H1 (cell line): ENCODE measurements at places on chromosomes 5 and 9.
A peak's percentile ranks its signal among the peaks of the same experiment; 100 is the strongest.

GRCh38 chr5:137091472-137091871 is 407.7 kb downstream of the SPOCK1 start:
- no peak for DNase-seq

- DNase-seq, result no peak
Observed at GRCh38 chr5:12522116-12522515, 617.9 kb upstream of the CTNND2 start.

DNA sequence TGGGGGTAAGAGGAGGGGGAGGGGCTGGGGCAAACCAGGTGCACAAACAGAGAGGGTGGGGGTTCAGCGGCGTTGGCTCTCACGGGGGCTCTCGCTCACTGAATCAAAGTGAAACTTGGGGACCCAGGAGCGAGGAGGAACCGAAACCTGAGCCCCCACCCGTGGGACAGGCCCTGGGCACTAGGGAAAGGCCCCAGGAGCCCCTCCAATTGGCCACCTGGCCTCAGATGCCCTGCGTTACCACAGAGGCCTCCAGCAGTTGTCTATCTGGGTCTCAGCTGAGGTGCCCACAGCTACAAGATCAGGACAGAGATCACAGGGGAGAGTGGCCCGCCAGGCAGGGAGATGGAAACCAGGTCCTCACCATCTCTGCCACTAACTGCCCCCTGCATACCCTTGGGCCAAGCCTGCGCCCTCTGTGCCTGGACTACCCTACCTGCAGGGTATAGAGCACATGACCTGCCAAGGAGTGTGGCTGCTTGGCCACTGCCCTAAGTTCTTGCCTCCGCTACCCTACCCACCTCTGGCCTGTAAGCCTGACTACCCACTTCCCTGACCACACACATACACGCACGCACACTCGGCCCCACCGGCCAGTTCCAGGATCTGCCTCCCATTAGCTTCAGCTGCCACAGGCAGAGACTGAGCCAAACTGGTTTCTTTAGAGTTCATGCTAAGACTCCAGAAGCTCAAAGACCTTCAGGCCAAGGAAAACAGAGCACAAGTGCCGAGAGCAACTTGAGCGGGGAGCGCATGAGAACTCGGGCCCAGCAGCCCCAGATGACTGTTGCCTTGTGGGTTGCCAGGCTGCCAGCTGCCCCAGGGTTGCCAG is 39.9 kb downstream of the PAX5 start:
- DNase-seq, result no peak

- no peak for DNase-seq
Observed at GRCh38 chr9:132414731-132415130, 4.7 kb downstream of the CFAP77 start.

- no peak for DNase-seq
Observed at GRCh38 chr9:136312009-136312375, 8.1 kb upstream of the CCDC187 start.

DNA sequence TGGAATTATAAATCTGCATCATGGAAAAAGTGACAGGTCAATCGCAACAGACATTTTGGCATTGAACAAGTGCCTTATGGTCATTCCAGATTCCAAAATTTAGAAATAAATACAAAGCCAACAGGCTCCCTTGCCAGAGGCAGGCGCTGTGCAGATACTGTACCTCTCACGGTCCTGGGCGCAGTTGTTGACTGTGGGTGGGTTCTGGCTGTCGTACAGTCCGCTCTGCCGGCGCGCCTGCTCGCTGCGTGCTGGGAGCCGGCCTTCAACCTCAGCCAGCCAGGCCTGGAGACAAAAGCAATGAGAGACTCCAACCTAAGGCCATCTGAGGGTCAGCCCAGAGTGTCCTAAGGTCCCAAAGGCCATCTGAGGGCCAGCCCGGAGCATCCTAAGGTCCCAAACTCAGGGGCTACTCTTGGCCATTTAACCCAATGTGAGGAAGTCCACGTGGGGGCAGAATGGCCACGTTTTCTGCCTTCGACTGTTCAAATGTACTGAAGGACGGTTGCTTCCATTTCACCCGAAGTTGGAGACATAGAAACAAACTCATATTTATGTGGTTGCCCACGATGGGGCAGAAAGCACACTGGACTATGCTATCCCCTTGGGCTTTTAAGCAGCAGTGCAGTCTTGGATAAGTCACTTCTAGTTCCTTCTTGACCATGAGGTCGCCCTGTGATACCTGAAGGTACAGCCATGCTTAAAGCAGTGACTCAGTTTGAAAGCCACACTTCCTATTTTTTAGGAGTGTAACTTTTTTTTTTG is 65.2 kb downstream of the USP20 start:
- no peak for DNase-seq

GRCh38 chr9:18501949-18502348 is 28.0 kb downstream of the ADAMTSL1 start:
- no peak for DNase-seq

DNA sequence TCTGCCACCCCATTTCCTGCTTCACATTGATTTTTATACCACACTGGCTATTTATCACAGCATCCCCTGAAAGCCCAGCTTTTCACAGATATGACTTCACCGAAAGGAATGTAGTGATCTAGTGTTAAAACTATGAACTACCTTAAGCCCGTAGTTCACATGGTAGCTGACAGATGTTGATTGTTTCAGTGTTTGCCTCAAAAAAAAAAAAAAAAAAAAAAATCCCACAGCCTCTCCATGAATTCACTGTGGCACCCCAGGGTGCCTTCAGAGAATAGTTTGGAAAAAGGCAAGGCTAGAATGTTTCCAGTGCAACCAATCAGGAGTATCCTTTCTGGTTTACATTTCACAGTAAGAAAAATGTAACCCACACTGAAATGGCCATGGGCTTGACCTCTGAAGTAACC is 37.1 kb downstream of the GLIS3 start:
- DNase-seq, result no peak

DNA sequence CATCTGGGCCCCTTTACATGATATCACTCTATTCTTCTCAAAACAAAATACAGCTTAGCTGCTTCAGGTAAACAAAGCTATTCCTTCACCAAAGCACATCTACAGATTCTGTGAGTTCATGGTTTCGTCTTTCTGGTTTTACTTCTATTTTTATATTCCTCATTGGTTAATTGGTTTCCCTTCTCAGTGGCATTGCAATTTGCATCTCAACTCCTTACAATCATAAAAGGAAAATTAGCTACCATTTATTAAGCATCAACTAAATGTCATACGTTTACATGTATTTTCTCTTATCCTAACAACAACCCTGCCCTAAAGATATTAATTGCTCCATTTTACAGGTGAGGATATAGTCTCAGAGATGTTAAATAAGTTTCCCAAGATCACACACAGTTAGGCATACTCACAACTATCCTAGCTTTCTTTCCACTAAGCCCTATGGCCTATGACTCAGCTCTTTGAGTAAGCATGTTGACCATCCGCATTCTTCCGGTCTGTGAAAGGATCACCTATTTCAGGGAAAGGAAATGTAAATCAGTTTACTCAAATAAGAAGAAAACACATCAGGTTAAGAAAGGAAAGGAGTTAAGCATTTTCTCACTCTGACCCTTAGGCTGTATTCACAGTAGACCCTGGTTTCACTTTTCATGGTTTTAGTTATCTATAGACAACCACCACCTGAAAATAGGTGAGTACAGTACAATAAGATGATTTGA is 146.1 kb downstream of the CAAP1 start:
- no peak for DNase-seq

GRCh38 chr9:78791779-78792178 is 494.9 kb downstream of the PSAT1 start:
- DNase-seq, result no peak

DNA sequence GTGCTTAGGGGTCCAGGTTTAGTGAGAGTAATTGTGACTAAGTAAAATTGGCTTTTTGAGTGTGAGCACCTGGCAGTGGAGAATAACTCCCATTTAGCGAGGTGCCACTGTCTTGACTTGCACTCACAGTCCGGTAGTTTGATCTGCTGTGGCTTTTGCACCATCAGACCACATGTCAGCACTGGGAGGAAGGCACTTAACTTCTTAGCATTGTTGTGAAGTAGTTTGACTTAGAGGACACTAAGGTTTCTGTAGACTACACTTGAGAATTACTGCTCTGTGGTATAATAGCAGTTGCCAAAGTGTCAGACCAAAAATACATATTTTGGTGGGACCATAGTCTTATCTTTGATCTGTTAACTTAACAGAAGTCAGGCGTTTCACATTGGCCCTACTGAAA is 63.6 kb downstream of the ICE1 start:
- no peak for DNase-seq

DNA sequence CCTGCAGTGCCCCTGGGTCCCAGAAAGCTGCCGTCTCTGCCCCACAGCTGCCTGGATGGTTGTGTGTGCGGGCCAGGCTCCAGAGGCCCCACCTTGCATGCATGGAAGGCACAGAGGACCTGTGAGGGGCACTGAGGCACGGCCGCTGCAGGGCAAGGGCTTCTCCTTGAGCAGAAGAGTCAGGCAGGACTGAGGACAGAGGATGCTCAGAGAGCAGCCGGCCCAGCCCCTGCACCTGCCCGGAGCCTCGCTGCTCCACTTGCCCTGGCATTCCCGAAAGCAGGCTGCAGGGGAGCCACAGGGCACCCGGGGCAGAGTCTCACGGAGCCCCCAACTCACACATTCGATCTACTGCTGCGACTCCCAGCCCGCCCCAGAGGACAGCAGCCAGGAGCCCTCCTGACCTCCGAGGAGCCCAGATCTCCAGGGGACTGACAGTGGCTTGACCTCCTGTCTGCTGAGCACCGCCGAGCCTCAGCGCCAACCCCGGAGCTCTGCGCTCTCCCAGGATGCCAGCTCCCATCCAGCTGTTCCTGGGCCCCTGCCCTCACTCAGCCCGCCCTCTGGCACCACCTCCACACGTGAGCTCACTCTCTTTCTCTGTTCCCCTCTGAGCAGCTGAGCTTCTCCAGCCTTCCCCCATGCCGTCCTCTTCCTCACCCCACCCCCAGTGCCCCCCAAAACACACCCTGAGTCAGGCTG is 95.0 kb downstream of the KCNT1 start:
- DNase-seq, result no peak

- DNase-seq, result no peak
Observed at GRCh38 chr5:108910627-108911026, 162.9 kb downstream of the FER start.

DNA sequence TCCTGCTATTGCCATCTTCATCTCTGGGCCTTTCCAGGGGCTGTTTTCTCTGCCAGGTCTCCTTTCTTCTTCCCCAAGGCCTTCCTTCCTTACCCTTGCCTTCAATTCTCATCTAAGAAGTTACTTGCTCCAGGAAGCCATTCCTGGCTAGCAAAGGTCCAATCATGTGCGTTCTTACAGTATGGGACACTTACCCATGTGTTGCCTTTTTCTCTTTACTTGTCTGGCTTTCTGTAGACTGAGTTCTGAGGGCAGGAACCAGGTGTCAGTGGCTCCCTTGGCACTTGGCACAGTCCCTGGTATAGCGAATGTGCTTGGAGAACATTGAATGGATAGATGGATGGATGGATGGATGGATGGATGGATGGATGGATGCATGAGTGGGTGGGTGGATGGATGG is 10.2 kb downstream of the FOXI1 start:
- DNase-seq, result no peak

- DNase-seq, result no peak
Observed at GRCh38 chr5:143213231-143213850, 190.1 kb downstream of the NR3C1 start.

GRCh38 chr5:119355685-119356611 is at the start of gene TNFAIP8:
TSS of gene TNFAIP8 (plus strand) at chr5:119356019. CDS start at chr5:119356091, 72 bp downstream.
- DNase-seq, result peak; percentile 74

- no peak for DNase-seq
Observed at GRCh38 chr9:38164659-38165221, 95.7 kb upstream of the SHB start.

DNA sequence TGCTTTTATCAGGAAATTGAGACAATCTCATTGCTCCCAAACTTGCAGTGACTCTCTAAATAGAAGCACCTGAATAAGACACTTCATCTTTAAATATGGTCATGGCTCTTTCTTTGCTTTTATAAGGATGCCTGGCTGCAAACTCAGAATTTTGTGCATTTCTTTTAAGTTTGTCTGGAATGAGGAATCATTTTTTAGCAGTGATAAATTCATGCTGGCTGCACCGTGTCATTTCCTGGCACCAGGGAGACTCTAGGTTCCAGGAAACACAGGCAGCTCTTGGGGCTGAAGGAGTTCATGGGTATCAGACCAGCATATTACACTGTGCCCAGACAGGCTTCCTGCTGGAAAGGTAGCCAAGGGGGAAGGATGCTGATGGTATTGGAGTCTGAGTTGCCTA is 109.9 kb downstream of the NUDT12 start:
- DNase-seq, result no peak

- DNase-seq, result no peak
Observed at GRCh38 chr9:133449760-133450159, 10.0 kb upstream of the CACFD1 start.

GRCh38 chr9:136611606-136612005 is 51.1 kb upstream of the EGFL7 start:
- no peak for DNase-seq

GRCh38 chr9:114988962-114989599 is 58.7 kb upstream of the TNFSF8 start:
- no peak for DNase-seq

DNA sequence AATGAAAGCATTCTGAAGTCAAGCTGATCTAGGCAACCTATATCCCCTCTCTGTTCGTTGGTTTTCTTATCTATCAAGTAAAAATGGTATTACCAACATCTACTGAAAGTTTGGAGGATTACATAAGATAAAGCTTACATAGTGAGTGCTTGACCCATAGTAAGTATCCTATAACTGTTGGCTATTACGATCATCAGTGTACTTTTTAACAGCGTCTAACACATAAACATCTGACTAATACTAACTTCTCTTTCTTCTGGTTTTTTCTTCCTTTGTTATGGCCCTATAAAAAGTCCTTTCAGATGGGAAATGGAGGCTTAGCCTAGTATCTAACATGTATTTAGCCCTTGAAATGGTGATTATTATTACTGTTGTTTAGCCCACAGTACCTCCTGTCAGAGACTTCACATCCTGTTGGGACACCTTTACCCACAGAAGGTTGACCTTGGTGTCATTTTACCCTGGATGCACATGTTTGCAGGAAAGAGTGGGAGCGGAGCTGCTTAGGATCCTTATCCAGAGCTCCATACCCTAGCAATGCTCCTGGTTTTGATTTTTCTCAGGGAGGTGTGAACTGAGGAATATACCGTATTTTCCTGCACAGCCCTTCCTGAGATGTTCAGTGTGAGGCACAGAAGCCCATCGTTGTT is 6.0 kb downstream of the INSYN2B start:
- no peak for DNase-seq

- no peak for DNase-seq
Observed at GRCh38 chr9:92048924-92049625, 66.1 kb downstream of the SPTLC1 start.

DNA sequence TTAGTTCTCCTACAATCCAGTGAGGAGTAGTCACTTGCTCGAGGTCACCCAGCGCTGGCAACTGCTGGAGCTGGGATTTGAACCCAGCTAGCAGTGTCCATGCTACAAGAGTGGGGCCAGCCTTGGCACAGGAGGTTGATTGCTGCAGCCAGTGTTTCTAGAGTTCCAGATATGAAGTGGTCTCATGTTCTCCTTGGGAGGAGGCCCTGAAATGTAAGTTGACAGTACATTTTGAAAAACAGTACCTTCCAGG is 802 bp downstream of the CCDC107 start:
- no peak for DNase-seq

GRCh38 chr5:82591021-82591515 is 312.9 kb upstream of the RPS23 start:
- DNase-seq, result no peak
